ENCODE measurements at places on chromosomes 1 and 21.

DNA sequence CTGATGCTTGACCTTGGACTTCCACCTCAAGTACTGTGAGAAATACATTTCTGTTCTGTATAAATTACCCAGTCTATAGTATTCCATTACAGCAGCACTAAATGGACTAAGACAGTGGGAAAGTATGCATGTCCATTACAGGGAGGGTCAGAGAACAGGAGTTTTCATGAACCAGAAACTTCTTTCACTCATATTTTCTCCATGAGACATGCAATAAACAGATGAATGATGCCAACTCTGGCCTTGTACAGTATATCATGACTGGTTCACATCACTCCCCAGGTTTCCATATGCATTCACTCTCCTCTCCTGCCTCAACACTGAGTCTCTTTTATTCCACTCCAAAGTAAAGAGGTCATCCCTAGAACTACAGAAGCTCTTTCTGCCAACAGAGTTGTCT is 4.5 kb upstream of the IFI16 start:
- DNase-seq = no peak

DNA sequence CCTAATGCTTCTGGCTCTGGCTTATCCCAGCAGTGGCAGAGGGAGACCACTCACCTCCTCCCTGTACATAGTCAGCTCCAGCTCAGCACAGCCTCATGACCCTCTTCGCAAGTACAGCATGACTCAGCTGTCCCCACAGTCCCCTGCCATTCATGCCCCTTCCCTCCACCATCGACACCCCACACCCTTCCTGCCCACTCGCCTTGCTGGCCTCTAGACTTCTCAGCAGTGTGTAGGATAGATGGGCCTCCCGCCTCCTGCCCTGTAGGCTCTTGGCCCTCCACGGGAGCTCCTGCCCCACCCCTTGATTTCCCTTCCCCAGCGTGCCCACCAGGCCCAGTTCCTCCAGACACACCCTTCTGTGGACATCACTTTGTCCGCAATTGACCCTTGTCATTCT is 9.8 kb downstream of the NPR1 start:
- no peak for DNase-seq

DNA sequence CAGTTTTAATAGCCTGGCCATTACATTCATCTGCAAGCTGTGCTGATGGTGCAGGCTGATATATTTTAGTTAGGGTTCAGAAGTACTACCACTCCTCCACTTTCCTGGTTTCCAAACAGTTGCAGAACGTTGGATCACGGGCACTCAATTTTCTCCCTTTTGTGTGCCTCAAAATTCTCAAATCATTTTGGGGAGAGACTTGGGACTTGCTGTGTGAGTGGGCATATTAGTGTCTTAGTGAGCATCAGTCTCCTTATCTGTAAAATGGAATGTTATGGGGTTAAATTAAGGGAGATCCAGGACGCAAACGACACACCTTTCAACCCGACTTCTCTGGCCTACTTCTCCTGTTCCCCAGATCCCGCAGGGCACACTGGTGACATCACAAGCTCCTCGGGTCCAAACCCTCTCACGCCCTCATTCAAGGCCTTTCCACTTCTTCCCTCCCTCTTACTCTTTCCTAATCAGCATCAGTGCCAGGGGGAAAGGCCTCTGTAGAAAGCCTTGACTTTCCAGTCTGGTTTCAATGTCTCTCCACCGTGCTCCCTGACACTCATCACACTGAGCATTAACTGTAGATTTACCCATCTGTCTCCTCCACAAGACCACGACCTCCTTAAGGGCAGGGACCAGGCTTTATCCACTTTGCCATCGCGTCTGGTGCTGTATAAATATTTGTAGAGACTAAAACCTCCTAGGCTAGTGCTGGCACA is 1.2 kb downstream of the PIGP start:
- DNase-seq = no peak

GRCh38 chr1:66533804-66534740 is at the start of gene SGIP1:
Gene SGIP1, plus strand, starts transcription at chr1:66534153. Its CDS starts 206 bp downstream, at chr1:66534359.
- no peak for DNase-seq

GRCh38 chr1:29488794-29489311 is 252.5 kb downstream of the PTPRU start:
- DNase-seq = no peak

- DNase-seq = no peak
Measured at GRCh38 chr1:232174306-232174705, 455.6 kb downstream of the SIPA1L2 start.

DNA sequence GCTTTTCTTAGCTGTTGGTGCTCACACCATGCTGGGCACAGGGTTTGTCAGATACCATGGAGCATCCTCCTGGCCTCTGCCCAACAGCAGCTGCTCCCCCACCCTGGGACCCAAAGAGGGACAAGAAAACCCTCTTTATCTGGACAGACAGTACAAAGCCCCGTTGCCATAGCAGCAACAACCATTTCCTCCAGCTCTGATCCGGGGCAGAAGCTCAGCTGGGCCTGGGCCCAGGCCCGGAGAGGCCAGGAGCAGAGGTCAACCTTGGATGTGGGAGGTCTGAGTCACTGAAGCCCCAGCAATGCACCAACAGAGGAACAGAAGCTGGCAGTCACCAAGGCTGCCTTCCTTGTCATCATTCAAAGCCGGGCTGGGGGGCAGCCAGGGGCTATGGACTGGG is 228.4 kb upstream of the POU3F1 start:
- no peak for DNase-seq

GRCh38 chr1:193418745-193419058 is 232.3 kb upstream of the B3GALT2 start:
- no peak for DNase-seq

GRCh38 chr1:107116306-107116790 is 24.5 kb upstream of the NTNG1 start:
- no peak for DNase-seq

All from stimulated activated CD8-positive, alpha-beta memory T cell treated with anti-CD3 and anti-CD28 coated beads, Interleukin-12 subunit alpha, Interleukin-12 subunit beta, amount 100 ng/mL, for 1 hour (primary cell).